ENCODE measurements at places on chromosomes 2 and 18. TPM values are rescaled to one million over a fixed set of nuclear protein-coding genes. Genes with fewer than 3 reads are reported as not detected.

DLX1 gene
- total RNA-seq: not detected

EVX2 gene
- total RNA-seq: not detected

IL1RL2 gene
- total RNA-seq: 0.88 TPM

IL1RN gene
- 0.13 TPM for total RNA-seq

LINC00305 gene
- total RNA-seq: not detected

CCDC85A gene
- total RNA-seq: not detected

MC4R gene
- not detected for total RNA-seq

C2orf92 gene
- 0.39 TPM for total RNA-seq

LDAH gene
- 24.0 TPM for total RNA-seq

KCNJ13 gene
- total RNA-seq: not detected

BCL11A gene
- 2.5 TPM for total RNA-seq

IGFBP2 gene
- total RNA-seq: 121 TPM

MAB21L4 gene
- total RNA-seq: not detected

DSG3 gene
- total RNA-seq: not detected

ALLC gene
- not detected for total RNA-seq

PROKR1 gene
- 0.13 TPM for total RNA-seq

KATNAL2 gene
- 0.65 TPM for total RNA-seq

CHST10 gene
- 19.7 TPM for total RNA-seq

ZAP70 gene
- not detected for total RNA-seq

MYL12A gene
- 754 TPM for total RNA-seq

OSR1 gene
- total RNA-seq: 18.8 TPM

MYOM1 gene
- 0.13 TPM for total RNA-seq

PSMA8 gene
- total RNA-seq: not detected

GKN1 gene
- not detected for total RNA-seq

TMEM163 gene
- total RNA-seq: 0.13 TPM

ATRAID gene
- 225 TPM for total RNA-seq

IL36RN gene
- not detected for total RNA-seq

SP140 gene
- total RNA-seq: 0.39 TPM

MBD2 gene
- total RNA-seq: 29.1 TPM

POTEI gene
- not detected for total RNA-seq

ITGA4 gene
- 58.6 TPM for total RNA-seq

SKA1 gene
- 3.7 TPM for total RNA-seq

EFR3B gene
- total RNA-seq: 0.78 TPM

KYNU gene
- 4.4 TPM for total RNA-seq

KCNS3 gene
- 1.4 TPM for total RNA-seq

ACOXL gene
- not detected for total RNA-seq

ANKRD29 gene
- total RNA-seq: 2.3 TPM

OTOS gene
- not detected for total RNA-seq

PLGLB1 gene
- total RNA-seq: 1.2 TPM

NXPH2 gene
- total RNA-seq: 0.13 TPM

PRKAG3 gene
- 0.40 TPM for total RNA-seq

ITGB6 gene
- 15.0 TPM for total RNA-seq

SNTG2 gene
- total RNA-seq: not detected

SLC4A5 gene
- 0.48 TPM for total RNA-seq

RSAD2 gene
- not detected for total RNA-seq

REG3G gene
- not detected for total RNA-seq

FBLN7 gene
- 1.8 TPM for total RNA-seq

GRHL1 gene
- 0.65 TPM for total RNA-seq

REG3A gene
- total RNA-seq: not detected

TMEM169 gene
- total RNA-seq: 0.16 TPM

ATG16L1 gene
- 16.0 TPM for total RNA-seq

G6PC2 gene
- not detected for total RNA-seq
